Progenitor cell of endocrine pancreas (in vitro differentiated cells): ENCODE measurements at places on chromosomes 5 and 9. TPM values are rescaled to one million over a fixed set of nuclear protein-coding genes. Genes with fewer than 3 reads are reported as not detected.
A peak's percentile ranks its signal among the peaks of the same experiment; 100 is the strongest.

DNA sequence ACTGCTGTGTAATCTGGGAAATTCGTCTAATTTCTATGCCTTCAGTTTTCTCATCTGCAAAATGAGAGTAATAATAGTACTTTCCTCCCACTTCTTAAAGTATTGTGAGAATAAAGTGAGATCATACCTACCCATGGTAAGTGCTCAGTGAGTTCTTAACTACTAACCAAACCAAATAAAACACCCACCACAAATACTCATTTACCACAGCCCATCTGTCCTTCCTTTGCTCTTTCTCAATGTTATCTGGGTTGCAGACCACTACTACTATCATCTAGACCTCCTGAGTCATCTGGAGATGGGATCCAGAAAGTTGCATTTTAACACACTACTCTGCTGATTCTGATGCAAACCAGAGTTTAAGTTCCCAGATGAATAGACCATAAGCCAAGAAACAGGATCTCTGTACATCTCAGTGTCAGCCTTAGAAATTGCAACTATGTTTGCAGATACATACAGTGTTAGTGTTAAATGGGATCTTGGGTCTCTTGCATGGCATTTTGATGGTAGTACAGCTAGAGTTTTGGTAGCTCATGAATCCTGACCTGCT lies 105.4 kb upstream of the ATP10B start:
- no peak overlapping the region for H3K27ac ChIP-seq
- no peaks in the 10 kb centered on the region for H3K36me3 ChIP-seq
- DNase-seq = no peak
- H3K4me3 ChIP-seq = no peak overlapping the region
- no peaks in the 10 kb centered on the region for H3K27me3 ChIP-seq

DNA sequence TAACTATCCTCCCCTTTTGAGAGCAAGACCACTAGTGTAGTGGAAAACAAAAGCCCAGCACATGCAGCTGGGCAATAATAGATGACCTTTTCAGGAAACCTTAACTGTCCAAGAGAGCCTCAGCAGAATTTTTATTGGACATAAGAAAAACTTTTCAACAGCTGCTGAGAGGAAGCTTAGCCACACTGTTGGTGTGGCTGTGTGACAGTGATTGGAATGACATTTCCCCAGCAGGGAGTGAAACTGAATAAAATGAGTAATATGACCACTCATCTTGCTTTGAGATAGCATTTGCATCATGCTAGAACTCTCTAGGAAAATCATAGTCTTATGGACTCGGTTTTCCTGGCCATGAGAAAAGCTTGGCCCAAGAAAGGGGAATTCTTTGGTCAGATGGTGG lies 687.8 kb downstream of the SLCO4C1 start:
- no peak for DNase-seq
- no peak overlapping the region for H3K4me3 ChIP-seq
- no peaks in the 10 kb centered on the region for H3K36me3 ChIP-seq
- H3K27ac ChIP-seq = no peak overlapping the region
- peaks cover 6% of the 10 kb centered on the region for H3K27me3 ChIP-seq

- no peak overlapping the region for H3K27ac ChIP-seq
- H3K4me3 ChIP-seq = no peak overlapping the region
- no peaks in the 10 kb centered on the region for H3K36me3 ChIP-seq
- no peak for DNase-seq
- H3K27me3 ChIP-seq = peaks cover 6% of the 10 kb centered on the region
Observed at GRCh38 chr9:126097679-126098078, 228.9 kb upstream of the MVB12B start.

GRCh38 chr5:140423609-140424008 lies 22.0 kb downstream of the ANKHD1 start:
- H3K27ac ChIP-seq = peak overlapping the region; percentile 63
- H3K4me3 ChIP-seq = no peak overlapping the region
- DNase-seq = no peak
- no peaks in the 10 kb centered on the region for H3K27me3 ChIP-seq
- peaks cover 16% of the 10 kb centered on the region for H3K4me1 ChIP-seq
- H3K36me3 ChIP-seq = peaks cover 10% of the 10 kb centered on the region

DNA sequence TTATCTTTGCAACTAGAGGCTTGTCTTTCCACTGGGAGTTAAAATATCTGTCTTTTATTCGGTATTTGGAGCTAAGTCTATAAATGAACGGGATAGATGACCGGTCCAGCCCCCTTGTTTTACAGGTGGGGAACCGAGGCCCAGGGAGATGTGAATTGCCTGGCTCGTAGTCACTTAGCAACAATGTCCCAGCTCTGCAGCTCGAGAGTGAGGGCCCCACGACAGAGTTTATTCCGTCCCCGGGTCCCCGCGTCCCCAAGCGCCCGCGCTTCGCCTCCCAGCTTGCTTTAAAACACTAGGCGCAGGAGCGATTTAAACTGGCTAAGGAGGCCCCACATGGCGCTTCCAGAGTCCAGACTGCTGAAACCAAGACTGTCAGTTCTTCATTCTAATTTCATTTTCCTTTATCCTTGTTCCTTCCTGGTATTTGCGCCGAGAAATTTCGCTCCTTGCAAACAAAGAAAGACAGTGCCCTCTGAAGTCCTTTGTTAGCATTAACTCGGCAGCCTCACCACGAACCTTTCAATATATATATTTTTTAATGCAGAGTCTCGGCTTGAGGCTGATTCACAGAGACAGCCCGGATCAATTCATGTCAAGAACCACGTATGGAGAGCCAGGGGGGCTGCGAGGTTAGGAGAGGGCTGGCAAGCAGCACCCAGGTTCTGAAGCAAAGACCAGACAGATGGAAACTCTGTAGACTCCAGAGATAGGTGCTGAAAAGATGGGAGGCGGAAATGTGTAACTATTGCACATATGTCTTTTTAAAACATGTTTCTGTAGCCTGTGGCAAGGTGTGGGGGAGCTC lies 1.4 kb upstream of the ENC1 start:
- H3K27ac ChIP-seq = peak overlapping the region; percentile 93
- H3K36me3 ChIP-seq = peaks cover 3% of the 10 kb centered on the region
- no peak for DNase-seq
- peak overlapping the region; percentile 95 for H3K4me3 ChIP-seq
- H3K27me3 ChIP-seq = no peaks in the 10 kb centered on the region
- peaks cover 30% of the 10 kb centered on the region for H3K4me1 ChIP-seq

DNA sequence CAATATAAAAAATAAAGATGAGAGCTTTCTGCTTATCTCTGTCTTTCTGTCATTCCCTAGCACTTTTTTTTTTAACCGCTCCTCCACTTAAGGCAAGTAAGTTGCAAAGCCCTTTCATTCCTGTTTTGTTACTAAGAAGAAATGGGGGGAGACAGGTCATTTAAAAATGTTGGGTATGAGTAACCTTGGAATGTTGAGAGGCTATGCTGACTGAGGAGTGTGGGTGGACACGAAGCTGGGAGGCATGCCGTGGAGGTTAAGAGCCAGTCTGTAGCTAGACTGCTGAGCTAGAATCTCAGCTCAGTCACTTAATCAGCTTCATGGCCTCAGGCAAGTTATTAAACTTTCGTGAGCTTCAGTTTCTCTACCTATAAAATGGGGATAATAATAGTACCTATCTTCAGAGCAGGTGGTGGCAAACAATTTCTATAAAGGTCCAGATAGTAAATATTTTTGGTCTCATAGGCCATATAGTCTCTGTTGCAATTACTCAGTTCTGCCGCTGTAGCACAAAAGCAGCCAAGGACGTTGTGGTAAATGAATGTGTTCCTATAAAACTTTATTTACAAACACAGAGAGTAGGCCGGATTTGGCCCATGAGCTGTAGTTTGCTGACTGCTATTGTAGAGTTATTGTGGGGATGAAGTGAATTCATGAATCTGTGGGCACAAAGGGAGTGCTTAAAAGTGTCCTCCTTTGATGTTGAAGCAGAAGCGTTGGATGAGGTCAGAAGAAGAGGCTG lies 220.0 kb downstream of the GABBR2 start:
- no peak for DNase-seq
- peaks cover 6% of the 10 kb centered on the region for H3K27me3 ChIP-seq
- H3K36me3 ChIP-seq = no peaks in the 10 kb centered on the region
- no peak overlapping the region for H3K27ac ChIP-seq
- no peak overlapping the region for H3K4me3 ChIP-seq

GRCh38 chr9:17322882-17323864 lies 188.3 kb downstream of the CNTLN start:
- H3K4me3 ChIP-seq = no peak overlapping the region
- no peaks in the 10 kb centered on the region for H3K4me1 ChIP-seq
- H3K27me3 ChIP-seq = no peaks in the 10 kb centered on the region
- no peak for DNase-seq

- H3K36me3 ChIP-seq = peaks cover 6% of the 10 kb centered on the region
- no peak overlapping the region for H3K4me3 ChIP-seq
- no peak overlapping the region for H3K27ac ChIP-seq
- H3K4me1 ChIP-seq = peaks cover 3% of the 10 kb centered on the region
Observed at GRCh38 chr5:78830528-78831046, 154.5 kb downstream of the ARSB start.

GRCh38 chr5:176519810-176520720 lies 17.1 kb downstream of the RNF44 start:
- DNase-seq = no peak
- no peaks in the 10 kb centered on the region for H3K36me3 ChIP-seq
- H3K4me1 ChIP-seq = peaks cover 3% of the 10 kb centered on the region
- H3K27ac ChIP-seq = no peak overlapping the region
- no peaks in the 10 kb centered on the region for H3K27me3 ChIP-seq

- H3K27me3 ChIP-seq = peaks cover 5% of the 10 kb centered on the region
Observed at GRCh38 chr9:113349066-113349444, 286 bp upstream of the BSPRY start.

- H3K36me3 ChIP-seq = no peaks in the 10 kb centered on the region
- DNase-seq = no peak
- no peaks in the 10 kb centered on the region for H3K27me3 ChIP-seq
Observed at GRCh38 chr5:24376616-24377015, 268.2 kb downstream of the CDH10 start.

- no peaks in the 10 kb centered on the region for H3K36me3 ChIP-seq
- no peak overlapping the region for H3K4me3 ChIP-seq
- DNase-seq = no peak
- H3K27me3 ChIP-seq = peaks cover 10% of the 10 kb centered on the region
- H3K27ac ChIP-seq = no peak overlapping the region
Observed at GRCh38 chr9:126546036-126546435, 67.7 kb upstream of the LMX1B start.

The GCNT4 gene
- total RNA-seq = 2.5 and 3.3 TPM in 2 replicates

The PCBD2 gene
- total RNA-seq = 18.6 and 18.8 TPM in 2 replicates

The FBXL7 gene
- 14.8 and 15.4 TPM in 2 replicates for total RNA-seq

The POLE3 gene
- 36.6 and 40.5 TPM in 2 replicates for total RNA-seq

The FPGS gene
- total RNA-seq = 75.0 and 78.4 TPM in 2 replicates

The CDHR2 gene
- 1.5 and 1.6 TPM in 2 replicates for total RNA-seq

The SPINK5 gene
- total RNA-seq = 19.7 and 23.8 TPM in 2 replicates

The PLPP7 gene
- total RNA-seq = 3.6 TPM in 2 replicates
